ENCODE measurements at places on chromosomes 16 and 17.

GRCh38 chr16:84013787-84014569 is 28.6 kb downstream of the SLC38A8 start:
- DNase-seq: peak; percentile 14

DNA sequence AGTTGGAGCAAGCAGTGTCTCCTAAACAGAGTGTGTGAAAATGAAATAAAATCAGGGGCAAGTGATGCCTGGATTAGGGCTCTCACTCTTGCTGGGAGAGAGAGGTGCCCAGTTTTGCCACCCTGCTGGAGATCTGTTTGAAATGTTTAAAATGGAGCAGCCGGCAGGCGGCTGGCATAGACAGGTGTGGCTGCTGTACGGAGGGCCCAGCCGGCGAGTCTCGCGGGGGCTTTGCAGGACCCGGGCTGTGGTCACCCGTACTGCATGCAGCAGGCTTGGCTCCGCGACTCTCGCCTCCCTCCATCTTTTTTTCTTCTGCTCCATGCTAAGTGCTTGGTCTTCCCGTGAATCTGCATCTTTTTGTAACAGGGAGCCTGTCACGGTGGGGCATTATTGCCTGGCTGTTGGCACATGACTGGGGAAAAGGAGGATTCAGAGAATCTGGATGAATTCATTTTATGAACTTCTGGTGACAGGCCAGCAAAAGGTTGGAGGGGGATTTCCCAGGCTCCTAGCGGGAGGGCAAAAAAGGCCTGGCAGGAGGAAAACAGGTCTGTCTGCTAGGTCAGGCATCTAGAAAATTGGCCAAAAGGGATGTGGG is 1.8 kb downstream of the ZNRF1 start:
- peak; percentile 36 for DNase-seq

GRCh38 chr17:76371656-76372628 is 12.5 kb upstream of the SPHK1 start:
- no peak for DNase-seq

DNA sequence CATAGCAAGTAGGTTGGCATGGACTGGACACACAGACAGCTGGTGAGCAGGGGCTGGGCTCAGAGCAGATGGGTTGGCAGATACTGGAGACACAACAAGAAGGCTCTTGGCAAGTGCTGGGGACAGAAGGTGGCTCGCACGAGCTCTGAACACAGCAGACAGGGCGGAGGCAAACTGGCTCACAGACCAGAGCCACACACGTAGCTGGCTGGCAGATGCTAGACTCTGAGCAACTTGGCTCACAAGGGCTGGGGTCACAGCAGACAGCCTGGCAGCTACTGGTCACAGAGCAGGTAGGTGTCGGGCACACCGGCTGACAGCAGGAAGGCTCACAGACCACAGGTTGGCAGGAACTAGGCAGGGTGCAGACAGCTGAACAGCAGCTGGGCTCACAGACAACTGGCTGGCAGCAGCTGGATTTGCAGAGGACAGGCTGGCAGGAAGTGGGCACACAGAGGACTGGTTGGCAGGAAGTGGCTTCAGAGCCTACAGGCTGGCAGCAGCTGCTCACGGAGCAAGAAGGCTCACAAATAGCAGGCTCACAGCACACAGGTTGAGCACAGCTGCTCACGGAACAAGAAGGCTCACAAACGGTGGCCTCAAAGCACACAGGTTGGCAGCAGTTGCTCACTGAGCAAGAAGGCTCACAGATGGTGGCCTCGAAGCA is 725 bp downstream of the KRTAP16-1 start:
- DNase-seq: no peak

DNA sequence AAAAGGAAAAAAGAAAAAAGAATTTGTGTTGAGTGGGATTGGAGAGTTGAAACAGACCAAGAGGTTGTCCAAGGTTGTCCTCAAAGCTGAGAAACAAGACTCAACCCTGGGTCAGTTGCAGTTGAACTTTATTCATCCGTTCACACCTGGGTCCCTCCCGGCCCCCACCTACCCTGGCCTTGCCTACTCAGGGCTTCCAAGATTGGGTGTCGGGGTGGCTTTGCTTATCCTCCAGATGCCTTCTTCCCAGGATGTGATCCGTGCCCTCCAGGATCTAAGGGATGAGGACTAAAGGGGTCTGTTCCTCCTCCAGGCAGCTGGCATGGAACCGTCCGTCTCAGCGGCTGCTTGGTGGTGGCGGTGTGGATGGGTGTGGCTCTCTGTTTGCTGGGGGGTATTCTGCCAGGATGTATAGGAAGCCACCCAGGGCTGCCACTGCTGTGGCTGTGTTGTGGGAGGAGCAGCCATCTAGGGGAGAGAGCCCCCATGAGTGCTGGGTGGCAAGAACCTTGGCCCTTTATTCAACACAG is 10.3 kb upstream of the NAGPA start:
- no peak for DNase-seq

GRCh38 chr17:77480199-77480508 is 339.4 kb downstream of the SEC14L1 start:
- DNase-seq: no peak

DNA sequence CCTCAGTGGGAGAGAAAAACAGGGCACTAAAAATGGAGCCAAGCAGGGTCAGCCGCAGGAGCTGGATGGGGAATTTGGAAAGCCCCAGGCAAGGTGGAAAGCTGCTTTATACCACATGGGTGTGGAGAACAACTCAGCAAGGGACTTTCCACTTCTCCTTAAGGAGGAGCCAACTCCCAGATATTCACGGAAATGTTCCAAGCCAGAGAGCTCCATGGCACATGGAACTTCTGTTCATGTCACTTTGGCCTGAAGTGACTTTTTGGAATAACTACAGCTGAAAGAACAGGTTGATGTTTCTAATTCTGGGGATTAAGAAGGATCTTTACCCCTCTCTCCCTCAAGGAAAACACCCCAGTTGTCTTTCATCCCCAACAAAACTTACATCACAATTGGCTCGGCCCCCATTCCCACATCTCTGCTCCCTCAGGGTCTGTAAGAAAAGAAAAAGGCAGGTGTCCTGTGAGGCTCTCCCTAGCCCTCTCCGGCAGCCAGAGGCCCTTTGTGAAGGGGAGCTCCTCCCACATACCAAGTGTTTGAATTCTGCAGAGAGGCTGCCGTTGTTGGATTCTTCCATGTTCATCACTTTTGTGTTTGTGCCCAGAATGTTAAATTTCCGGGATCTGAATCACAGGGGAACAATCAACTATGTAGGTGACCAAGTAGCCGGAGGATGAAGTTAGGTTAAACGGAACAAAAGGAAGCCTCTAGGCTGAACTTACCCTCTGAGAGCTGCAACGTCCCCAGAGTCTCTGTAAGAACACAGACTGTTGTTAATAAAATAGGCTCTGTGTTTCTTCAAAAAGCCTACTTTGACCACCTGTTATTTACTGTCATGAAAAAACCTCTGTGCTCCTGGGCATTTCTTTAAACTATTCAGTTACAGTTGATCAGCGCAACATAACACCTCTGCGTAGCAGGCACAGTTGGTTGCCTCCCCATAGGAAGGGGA is 41.0 kb downstream of the STAT5A start:
- no peak for DNase-seq

- DNase-seq: no peak
Observed at GRCh38 chr16:89442990-89443726, 47.2 kb downstream of the ANKRD11 start.

DNA sequence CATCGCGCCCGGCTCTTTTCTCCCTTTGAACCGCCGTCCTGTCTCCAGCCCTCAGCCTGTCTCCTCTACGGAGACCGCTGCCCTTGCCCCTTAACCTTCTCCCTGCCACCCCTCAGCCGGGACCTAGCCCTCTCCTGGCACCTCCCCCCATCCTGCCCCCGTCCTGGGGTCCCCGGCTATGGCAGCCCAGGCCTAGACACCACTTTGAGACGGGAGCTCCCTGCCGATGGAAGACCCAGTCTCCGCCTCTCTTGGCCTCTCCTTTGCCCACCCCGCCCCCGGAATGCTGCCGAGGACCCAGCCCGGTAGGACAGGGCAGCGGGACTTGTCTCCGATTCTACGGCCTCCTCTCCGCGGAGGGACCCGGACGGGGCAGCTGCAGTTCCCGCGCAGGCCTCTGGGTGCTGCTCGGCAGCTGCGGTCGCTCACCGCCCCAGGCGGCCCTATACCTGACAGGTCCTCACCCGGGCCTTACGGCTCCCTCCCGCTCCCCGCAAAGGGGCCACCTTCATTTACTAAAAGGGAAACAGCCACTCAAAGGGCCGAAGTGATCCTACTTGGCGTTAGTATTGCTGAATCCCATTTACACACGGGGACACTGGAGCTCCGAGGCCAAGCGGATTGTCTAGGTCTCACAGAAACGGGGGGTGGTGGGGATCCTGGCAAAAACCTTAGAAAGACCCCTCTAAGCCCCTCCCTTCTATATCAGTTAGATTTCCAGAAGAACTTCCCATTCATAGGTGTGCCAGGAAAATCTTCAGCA is 32.6 kb upstream of the TAC4 start:
- peak; percentile 27 for DNase-seq

GRCh38 chr16:57677622-57678369 is 9.7 kb downstream of the ADGRG3 start:
- DNase-seq: no peak

DNA sequence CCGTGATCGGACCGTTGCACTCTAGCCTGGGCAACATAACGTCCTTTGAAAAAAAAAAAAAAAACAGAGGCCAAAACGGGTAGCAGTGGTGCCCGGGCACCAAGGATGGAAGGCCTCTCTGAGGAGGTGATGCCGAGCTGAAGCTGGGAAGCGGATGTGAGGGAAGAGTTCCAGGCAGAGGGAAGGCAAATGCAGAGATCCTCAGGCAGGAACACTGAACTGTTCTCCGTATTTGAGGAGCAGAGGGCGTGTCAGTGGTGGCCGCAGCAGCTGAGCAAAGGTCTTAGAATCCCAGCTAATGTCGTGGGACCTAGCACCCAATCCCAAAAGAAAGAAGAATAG is 656 bp upstream of the KCTD13 start:
- no peak for DNase-seq
